Upper lobe of right lung (tissue), 1 donor: ENCODE measurements at places on chromosomes 6 and 20.

DNA sequence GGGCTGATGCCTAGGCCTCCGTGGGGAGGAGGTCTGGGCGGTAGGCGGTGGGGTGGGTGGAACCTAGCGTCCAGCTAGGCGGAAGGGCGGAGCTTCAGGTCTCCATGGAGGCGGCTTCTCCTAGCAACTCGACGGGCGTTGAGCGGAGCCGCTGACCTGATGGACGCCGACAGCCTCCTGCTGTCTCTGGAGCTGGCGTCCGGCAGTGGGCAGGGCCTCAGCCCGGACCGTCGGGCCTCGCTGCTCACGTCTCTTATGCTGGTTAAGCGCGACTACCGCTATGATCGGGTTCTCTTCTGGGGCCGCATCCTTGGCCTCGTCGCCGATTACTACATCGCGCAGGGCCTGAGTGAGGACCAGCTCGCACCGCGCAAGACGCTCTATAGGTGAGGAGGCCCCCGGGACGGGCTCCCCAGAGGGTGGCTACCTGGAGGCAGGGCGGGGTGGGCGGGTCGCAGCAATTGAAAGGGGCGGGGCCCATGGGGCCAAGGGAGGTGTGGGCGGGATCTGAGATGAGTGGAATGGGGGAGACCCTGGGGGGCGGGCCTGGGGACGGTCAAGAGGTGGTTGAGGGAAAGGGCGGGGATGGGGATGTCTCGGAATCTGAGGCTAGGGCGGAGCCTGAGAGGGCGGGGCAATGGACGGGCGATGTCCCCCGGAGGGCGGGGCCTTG is at the start of gene RSPH9:
RSPH9 (plus strand) TSS at position 97 of the 673 bp plus-strand sequence; CDS start at position 160, 63 bp downstream.
- DNase-seq, result peak; percentile 85

- DNase-seq, result no peak
Observed at GRCh38 chr20:46302106-46302505, 6.2 kb downstream of the CDH22 start.

GRCh38 chr6:14664112-14664601 is 546.6 kb downstream of the CD83 start:
- DNase-seq, result no peak

GRCh38 chr20:54848262-54848661 is 372.9 kb downstream of the DOK5 start:
- no peak for DNase-seq

DNA sequence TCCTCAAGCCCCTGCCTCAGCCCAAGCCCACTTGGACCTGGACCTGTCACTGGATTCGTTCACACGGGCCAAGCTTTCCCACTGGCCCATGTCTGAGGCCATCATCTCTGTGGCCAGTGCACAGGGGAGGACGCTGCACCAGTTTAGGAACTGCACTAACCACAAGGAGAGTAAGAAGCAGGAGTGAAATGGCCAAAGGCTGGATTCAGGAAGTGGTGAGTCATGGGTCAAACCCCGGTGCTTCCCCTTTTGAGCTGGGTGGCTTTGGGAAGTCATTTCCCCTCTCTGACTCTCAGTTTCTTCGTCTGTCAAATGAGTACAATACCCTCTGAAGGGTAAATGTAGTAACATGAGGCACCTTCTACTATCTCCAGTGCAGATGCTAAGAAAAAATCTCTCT is 87.9 kb downstream of the CD40 start:
- DNase-seq, result peak; percentile 71

GRCh38 chr6:26197636-26197932 is 110.4 kb downstream of the HFE start:
- DNase-seq, result no peak

DNA sequence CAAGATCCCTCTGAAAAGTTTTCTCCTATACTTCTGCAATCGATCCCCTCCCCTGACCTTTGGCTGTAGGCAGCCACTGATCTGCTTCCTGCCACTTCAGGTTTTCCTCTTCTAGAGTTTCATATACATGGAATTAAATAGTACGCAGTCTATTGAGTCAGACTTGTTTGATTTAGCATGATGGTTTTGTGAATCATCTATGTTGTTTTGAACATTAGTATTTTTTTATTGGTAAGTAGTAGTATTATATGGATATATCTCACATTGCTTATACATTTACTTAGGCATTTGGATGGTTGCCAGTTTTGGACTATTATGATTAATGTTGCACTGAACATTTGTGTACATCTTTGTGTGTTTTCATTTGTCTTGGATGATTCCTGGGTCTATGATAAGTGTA is 518.0 kb downstream of the CD109 start:
- DNase-seq, result no peak

GRCh38 chr20:58497076-58497641 is 18.0 kb downstream of the APCDD1L start:
- no peak for DNase-seq

DNA sequence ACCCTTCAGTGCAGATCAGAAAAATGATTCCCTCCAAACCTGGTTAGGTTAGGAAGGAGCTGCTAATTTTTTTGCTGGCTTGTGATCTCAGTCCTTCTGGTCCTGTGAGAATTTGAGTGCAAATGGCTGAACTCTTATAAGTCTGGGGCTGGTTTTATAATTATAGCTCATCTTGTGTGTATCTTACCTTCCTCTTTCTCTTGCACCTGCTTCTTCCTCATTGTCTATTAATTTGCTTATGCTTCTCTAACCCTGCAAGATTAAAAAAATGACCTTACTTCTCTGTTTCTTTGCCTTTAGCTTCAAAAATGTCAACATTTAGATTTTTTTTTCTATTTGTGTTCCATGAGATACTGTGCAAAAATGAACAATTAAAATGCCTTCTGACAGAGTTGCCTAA is 576.2 kb downstream of the DHX35 start:
- no peak for DNase-seq

DNA sequence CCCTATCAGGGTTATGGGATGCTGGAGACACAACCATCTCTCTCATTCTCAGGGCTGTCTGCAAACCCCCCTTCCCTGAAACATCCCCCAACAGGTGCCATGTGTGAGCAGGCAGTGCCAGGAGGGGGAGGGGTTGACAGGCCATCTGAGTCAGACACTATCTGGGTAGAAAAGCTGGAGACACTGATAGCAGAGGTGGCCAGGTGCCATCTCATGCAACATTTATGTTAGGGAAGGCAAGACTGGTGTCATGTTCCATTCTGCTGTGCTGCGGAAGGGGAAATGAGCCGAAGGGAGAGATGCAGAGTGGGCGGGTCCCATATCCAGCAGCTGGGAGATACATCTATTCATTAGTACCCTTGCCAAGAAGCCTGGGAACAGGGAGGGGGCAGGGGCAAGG is 3.5 kb downstream of the LHFPL5 start:
- DNase-seq, result no peak

GRCh38 chr6:92723390-92723931 is 695.9 kb downstream of the EPHA7 start:
- peak; percentile 62 for DNase-seq
